Stimulated activated CD8-positive, alpha-beta memory T cell treated with anti-CD3 and anti-CD28 coated beads, Interleukin-4, amount 100 ng/mL, for 48 hours (primary cell): ENCODE measurements at places on chromosomes 7 and 10.
A peak's percentile ranks its signal among the peaks of the same experiment; 100 is the strongest.

GRCh38 chr7:116576350-116577319, 51.8 kb downstream of the CAV1 start:
- DNase-seq: no peak

DNA sequence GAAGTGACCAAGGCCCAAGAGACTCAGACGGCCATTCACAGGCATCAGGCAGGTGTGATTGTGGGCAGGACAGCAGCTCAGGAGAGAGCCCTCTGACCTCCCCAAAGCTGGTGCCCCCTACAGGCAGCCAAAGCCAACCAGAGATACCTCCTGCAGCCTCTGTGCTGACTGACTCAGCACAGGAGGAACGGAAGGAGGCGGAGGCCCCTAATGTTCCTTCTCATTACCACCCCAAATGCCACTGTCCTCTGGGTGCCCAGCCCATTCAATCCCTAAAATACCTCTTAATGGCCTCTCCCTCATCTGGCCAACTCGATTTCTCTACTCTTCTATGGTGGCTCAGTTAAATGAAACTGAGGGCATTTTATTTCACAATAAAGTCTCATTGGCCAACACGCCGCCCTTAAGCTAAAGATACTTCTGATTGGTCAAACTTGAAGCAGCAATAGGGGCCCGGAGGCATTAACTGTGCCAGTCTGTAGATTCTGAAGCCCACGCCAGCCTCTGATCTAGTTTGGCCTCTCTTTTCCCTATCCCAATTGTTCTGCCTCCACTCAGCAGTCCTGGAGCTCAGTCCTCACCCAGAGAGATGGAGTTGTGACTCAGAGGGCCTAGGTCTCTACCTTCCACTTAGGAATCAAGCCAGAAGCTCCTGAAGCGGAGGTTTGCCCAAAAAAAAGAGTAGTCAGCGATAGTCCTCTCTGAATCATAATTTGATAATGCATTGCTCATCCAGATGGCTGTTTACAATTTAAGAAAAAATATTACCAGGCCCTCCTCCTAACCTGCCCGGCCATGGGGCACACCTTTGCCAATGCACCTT, 1.2 kb downstream of the CYREN start:
- peak; percentile 82 for DNase-seq

- DNase-seq: no peak
Observed at GRCh38 chr7:31647511-31647910, 39.5 kb upstream of the PPP1R17 start.

DNA sequence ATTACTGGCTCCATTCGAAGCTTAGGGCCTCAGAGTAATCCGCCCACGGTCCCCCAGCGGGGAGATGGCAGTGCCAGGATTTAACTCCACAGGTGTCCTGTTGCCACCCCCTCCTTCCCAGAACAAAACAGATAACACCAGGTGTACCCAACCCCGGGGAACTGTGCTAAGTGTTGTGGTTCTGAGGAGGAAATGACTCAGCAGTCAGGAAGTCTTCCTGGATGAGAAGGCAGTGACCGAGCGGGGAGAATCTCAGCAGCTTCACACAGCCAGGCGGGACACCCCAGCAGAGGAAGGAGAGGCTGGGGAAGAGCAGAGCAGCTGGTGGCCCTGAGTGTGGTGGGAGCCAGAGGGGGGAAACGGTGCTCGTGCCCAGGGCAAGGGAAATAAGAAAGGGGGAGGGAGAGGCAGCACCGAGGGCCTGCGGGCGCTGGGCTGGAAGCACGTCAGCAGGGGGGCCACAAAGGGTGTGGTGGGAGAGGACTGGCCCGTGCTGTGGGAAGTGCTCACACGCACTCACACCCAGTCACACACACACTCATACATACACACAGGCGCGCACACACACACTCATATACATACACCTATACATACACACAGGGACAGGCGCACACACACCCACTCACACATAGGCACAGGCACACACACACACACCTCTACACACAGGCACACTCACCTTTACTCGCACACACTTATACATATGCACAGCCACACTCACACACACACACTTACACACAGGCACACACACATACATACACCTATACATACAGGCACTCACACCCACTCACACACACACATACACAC, 59.8 kb upstream of the CHST15 start:
- DNase-seq: peak; percentile 60

DNA sequence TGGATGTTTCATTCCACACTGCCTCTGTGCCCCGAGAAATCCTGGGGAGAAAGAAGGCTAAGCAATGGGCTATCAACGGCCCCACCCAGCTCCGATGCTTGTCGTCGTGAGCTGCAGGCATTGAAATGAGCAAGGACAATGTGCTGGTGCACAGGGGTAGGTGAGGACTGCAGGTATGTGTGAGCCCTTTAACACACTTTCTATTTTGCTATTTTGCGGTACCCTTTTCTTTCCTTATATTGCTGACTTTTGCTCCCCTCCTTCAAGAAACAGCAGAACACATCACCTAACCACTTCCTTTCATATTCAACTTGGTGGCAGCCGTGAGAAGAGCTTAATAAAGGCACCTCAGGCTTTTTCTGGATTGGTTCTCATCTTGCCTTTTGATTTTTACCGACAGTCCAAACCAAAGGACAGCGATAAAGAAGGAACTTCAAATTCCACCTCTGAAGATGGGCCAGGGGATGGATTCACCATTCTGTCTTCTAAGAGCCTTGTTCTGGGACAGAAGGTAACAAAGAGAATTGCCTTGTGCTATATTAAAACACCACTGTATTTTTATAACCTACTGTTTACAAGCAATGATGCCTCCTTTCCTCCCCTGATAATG, 39.2 kb downstream of the AIFM2 start:
- DNase-seq: peak; percentile 48

- DNase-seq: no peak
Observed at GRCh38 chr7:19368491-19368925, 223.3 kb upstream of the FERD3L start.

- DNase-seq: no peak
Observed at GRCh38 chr7:109101332-109101731, 531.7 kb downstream of the DNAJB9 start.

GRCh38 chr7:94445696-94446194, 51.0 kb downstream of the COL1A2 start:
- DNase-seq: no peak

- DNase-seq: no peak
Observed at GRCh38 chr10:59668096-59668495, 41.6 kb downstream of the SLC16A9 start.

DNA sequence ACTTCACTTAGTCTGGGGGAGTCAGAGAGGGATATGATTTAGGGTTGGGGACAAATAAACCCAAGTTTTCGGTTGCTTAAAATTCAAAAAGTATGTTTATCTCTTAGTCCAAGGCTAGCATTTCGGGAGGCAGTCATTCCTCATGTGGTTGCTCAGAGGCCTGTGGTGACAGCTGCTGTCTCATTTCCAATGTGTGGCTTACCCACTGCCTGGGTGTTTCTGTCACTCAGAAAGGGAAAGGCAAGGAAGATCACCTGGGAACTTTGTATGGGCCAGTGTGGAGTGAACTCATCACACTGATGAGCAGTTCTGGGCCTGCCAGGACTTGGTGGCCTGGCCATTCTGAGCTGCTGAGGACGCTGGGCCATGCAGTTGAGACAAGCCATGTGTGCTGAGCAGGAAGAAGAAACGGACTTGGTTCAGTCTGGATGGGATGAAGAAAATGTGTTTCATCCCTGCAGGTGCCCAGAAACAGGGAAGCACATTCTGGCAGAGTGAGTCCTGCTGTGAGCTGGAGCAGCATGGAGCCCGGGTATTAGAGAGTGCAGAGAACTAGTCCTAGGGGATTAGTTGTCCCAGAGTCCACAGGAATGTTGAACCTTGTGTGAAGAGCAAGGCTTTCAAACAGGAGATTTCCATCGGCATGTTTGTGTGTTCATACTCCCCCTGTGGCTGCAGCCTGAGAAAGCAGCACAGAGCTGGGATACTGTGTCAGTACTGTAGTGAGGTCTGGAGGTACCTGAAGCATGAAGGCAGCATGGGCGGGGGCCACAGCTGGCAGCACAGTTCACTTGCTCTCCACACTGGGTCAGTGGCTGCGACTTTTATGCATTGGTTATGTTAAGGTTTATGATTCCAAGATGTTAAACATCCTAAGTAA, 211.1 kb upstream of the IGFBP3 start:
- no peak for DNase-seq

GRCh38 chr10:34911661-34912205, 96.6 kb upstream of the PARD3 start:
- DNase-seq: no peak

- no peak for DNase-seq
Observed at GRCh38 chr10:61608255-61609033, 54.3 kb upstream of the CABCOCO1 start.

GRCh38 chr10:3698312-3698711, 86.7 kb downstream of the KLF6 start:
- no peak for DNase-seq

GRCh38 chr7:100719523-100720278, 567 bp upstream of the EPO start:
- DNase-seq: no peak

GRCh38 chr7:52168085-52168484, 851.5 kb upstream of the COBL start:
- DNase-seq: no peak

GRCh38 chr7:33807779-33808482, 97.4 kb upstream of the BMPER start:
- peak; percentile 45 for DNase-seq

DNA sequence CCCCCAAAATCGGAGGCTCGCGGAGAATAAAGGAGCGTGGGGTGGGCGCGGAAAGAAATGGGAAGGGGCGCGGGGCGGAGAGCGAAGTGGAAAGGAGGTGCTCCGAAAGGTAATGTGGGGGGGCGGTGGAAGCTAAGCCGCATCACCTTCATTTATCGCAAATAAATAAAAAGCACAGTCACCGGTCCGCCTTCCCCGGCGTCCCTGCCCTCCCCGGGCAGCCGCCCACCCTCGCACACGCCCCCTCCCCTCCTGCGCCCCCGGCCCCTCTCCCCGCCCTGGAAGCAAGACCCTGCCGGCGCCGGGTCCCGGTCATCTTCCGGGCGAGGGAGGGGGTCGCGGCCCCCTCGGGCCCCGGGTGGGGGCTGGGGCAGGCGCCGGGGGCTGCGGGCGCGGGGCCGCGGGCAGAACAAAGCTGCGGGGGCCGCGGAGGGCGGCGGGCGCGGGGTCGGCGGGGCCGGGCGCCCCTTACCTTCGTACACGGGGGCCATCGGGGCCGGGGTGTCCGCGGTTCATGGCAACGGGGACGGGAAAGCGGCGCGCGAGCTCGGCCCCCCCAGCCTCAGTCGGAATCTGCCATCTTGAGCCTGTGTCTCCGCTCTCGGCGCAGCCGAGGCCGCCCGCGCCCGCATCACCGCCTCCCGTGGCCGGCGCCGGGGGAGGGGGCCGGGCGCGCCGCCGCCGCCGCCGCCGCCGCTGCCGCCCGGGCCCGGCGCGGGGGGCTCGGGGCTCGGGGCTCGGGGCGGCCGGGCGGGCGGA, 486 bp downstream of the HIPK2 start:
- DNase-seq: peak; percentile 57

GRCh38 chr7:87499494-87499893, 24.0 kb upstream of the ABCB4 start:
- DNase-seq: no peak

- peak; percentile 80 for DNase-seq
Observed at GRCh38 chr7:37448636-37449361, at the start of gene ELMO1. Gene ELMO1 (minus strand): TSS chr7:37448864. CDS start chr7:37342690, 106,174 bp downstream.

DNA sequence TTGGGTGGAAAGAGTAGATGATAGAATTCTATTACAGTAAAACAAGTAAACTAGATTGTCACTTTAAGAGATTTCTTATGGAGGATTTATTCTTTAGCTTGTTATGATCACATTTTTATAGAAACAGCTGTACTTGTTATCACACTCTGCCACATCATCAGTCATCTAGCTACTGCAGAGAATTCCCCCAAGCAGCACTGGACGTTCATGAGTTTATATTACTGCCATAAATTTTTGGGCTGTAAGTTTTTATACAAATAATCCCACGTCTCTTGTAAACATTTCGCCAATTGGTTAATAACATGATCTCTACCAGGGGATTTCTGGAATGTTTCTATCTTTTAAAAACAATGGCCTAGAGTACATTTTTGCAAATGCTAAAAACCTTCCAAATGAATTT, 238.8 kb downstream of the POLR1F start:
- no peak for DNase-seq

DNA sequence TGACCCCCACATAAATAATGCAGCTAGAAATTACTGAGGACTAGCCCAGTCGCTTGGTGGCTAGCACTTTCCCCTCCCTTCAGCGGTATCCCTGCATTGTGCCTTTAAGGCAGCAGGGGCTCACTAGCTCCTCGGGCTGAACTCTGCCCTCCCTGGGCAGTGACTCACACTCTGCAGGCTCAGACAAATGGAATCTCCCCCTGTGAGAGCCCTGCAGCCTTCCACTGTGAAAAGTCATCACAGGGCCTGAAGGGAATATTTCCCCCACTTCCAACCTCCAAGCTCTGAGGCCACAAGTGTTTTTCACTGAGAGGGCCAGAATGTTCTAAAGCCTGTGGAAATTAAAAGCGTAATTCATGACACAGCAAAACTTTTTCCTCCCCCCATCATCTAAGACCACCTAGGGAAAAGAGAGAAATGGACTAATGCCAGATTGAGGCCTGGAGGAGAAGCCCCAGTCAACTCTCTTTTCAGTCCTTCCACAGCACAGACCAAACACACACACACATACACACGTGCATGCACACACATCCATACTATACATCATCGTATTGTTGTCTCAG, 93.6 kb upstream of the COL1A2 start:
- DNase-seq: no peak

GRCh38 chr10:23358357-23358756, 13.8 kb upstream of the C10orf67 start:
- no peak for DNase-seq

DNA sequence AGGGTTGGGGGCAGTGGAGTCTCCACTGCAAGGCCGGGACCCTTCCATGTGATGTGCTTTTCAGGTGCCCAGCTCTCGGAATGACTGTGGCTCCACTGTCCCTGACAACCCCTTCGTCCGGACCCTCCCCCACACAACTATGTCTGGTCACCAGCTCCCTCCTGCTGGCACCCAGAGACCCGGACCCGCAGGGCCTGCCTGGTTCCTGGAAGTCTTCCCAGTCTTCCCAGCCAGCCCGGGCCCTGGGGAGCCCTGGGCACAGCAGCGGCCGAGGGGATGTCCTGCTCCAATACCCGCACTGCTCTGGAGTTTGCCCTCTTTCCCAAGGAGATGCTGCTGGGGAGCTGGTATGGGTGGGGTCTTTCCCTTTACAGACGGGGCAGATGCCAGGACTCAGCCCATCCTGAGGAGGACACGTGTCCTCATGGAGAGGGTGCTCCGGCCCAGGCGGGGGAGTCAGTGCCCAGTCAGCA, 5.5 kb downstream of the ATP6V0E2 start:
- DNase-seq: no peak

DNA sequence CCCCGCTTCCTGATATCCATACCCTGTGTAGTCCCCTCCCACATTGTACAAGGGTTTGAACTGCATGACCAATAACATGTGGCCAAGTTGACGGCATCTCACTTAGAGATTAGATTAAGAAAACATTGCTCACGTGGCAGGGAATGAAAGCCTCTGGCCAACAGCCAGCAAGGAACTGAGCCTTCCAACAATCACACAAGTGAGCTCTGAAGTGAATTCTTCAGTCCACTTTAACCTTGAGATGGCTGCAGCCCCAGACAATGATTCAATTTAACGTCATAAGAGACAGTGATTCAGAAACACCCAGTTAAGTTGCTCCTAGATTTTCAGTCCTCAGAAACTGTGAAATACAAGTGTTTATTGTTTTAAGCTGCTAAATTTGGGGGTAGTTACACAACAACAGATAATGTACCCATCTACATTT, 165.9 kb upstream of the PLXNA4 start:
- DNase-seq: no peak

GRCh38 chr10:32068569-32068968, 12.3 kb upstream of the KIF5B start:
- no peak for DNase-seq
